ENCODE measurements at places on chromosomes 2 and 18.

GRCh38 chr2:149415086-149415485 lies 84.7 kb downstream of the LYPD6 start:
- no peak for DNase-seq

GRCh38 chr2:61229936-61230335 lies 67.9 kb downstream of the C2orf74 start:
- DNase-seq = no peak

DNA sequence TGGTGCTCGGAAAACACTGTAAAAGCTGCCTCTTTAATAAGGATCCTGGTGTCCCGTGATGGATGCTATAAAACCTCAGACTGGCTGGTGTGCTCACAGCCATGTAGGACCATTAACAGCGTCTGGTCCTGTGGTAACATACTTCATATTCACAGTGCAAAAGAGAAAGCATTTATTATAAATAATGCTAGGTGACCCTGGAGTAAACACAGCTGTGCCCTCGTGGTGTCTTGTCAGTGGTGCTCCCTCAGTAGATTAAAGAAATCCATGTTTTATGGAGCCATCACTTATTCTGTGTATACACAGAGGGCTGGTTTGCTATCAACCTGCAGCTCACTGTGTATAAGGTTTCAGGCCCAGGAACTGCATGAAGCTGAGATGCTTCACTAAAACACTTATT lies 106.9 kb downstream of the CDK15 start:
- DNase-seq = no peak

DNA sequence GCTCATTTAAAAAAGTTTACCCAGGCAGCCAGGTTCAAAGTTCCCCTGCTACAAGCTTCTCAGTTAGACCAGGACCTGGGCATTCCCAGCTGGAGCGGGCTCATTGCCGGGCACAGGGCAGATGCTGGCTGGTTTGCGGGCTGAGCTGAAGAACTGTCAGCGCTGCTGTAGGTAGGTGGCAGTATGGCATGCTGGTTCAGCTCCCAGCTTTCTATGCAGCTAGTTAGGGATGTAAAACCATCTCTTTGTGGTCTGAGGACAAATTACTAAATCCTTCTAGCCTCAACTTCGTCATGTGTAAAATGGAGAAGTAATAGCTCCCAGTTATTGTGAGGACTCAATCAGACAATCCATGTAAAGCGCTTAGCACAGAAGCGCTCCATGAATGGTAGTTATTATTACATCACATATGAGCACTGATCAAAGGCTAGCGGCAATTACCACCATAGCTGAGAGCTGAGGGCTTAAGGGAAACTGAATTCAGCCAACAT lies 2.4 kb upstream of the LDLRAD4 start:
- peak; percentile 77 for DNase-seq

DNA sequence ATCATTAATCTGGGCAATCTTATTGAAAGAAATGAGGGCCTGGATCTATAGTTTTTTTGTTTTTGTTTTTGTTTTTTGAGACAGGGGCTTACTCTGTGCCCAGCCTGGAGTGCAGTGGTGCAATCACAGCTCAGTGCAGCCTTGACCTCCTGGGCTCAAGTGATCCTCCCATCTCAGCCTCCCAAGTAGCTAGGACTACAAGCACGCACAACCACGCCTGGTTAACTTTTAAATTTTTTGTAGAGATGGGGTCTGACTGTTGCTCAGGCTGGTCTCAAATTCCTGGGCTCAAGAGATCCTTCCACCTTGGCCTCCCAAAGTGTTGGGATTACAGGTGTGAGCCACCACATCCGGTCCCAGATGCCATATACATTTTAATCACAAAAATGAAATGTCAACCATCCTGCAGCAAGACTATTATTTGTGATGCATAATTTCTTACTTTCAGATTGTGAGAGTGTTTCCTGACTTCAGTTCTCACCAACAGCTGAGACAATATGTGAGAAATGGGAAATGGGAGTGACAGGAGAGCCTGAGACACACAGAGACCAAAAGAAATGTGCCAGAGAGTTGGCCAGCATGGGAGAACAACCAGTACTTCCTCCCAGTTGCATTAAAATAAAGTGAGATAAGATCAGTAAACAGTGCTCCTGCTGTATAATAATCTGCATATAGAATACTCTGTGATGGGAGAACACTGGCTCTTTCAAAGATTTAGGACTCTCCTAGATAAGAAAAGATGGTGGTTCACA lies 87.6 kb downstream of the METTL8 start:
- DNase-seq = no peak

- peak; percentile 29 for DNase-seq
These were observed 12.6 kb downstream of the ITPRID2 start for GRCh38 chr2:181904022-181904632.

GRCh38 chr2:210157526-210157925 lies 13.7 kb downstream of the KANSL1L start:
- no peak for DNase-seq

DNA sequence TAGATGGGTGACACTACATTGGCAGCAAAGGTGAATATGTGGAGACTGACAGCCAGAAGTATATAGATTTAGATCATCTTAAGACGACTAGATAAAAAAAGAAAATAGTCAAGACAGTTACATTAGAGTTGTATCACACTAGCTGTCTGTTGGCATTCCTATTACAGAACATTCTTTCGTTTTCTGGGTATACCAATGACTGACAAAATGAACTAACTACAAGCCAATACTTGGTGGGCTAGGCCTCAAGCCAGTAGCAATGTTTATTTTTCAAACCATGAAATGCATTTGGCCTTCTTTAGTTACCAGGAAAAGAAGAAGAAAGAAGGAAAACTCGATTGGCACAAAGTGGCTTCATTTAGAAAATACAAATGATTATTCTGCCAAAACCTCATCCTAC lies 944.9 kb upstream of the ZEB2 start:
- DNase-seq = no peak

DNA sequence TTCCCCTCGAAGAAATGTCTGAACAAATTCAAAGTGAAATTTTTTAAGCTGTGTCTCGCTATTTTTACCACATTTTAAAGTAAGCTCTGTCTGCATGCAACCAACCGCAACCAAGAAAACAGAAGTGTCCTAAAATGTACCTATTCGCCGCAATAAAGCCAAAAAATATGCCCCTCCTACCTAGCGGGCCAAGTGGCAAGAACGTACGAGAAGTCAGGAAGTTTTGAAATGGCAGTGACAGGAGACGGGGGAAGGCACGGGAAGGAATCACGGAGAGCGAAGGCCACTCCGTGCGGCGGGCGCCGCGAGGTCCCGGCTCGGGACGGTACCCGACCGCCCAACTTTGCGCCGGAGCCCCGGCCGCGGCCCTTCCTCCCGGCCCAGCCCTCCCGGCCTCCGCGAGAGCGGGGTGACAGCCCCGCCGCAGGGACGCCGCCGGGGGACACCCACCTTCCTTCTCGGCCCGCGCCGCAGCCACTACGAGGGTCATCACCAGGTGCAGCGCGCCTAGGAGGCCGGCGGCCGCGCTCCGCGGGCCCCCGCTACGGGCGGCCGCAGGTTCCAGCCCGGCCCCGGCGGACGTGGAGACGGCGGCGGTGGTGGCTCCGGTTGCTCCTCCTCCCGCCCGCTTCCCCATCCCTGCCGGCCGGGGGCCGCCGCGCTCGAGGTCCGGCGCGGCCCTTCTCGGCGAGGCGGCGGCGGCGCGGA lies 568 bp downstream of the TMEM131 start:
- peak; percentile 66 for DNase-seq

GRCh38 chr2:156319811-156320485 lies 12.6 kb downstream of the NR4A2 start:
- peak; percentile 36 for DNase-seq
